Breast epithelium (tissue), 4 donors: ENCODE measurements at places on chromosomes 11 and 22.

DNA sequence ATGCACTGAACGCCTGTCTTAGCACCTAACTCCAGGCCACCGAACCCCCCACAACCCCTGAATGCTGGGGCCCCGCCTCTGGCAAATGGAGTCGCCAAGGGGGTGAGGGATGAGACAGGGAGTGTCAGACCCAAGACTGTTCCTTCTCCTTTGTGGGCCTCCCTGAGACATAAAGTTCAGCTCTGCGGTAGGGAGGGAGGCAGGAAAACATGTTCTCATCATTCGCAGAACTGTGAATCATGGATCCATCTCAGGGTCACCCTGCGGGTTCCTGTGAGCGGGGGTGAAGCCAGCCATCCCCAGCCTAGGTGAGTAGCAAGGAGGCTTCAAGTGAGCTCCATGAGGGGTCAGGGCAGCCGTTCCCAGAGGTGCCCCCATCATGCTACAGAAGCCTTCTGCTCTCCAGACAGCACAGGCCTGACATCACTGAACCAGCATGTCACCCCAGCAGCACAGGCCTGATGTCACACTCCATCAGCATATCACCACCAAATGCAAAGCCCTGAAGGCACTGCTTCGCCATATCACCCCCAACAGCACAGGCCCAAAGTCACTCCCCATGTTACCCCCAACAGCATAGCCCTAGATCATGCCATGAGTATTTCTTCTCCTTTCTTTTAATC is 27.2 kb downstream of the TMPRSS6 start:
- no peak for DNase-seq

DNA sequence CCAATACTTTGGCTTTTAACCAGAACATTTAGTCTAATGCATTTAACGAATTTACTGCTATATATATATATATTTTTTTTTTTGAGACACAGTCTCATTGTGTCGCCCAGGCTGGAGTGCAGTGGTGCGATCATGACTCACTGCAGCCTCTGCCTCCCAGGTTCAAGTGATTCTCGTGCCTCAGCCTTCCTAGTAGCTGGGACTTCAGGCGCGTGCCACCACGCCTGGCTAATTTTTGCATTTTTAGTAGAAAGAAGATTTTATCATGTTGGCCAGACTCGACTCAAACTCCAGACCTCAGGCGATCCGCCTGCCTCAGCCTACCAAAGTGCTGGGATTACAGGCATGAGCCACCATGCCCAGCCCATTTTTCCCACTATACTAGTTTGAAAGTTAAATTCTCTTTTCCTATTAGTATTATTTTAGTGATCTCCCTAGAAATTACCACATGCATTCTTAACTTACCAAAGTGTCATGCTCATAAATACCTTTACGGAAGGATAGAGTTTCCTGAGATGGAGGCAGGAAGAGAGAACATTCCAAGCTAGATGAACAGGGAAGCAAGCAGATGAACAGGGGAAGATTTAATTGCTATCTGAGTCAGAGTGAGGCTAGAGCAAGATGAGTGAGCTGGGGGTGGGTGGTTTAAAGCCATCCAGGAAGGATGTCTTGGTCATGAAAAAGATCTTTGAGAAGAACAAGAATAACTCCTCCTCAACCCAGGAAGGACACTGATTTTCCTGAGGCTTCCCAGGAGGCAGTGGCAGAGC is 4.4 kb upstream of the PGAP2 start:
- DNase-seq = no peak

GRCh38 chr11:124643605-124644425 is 21.2 kb downstream of the TBRG1 start:
- no peak for DNase-seq

DNA sequence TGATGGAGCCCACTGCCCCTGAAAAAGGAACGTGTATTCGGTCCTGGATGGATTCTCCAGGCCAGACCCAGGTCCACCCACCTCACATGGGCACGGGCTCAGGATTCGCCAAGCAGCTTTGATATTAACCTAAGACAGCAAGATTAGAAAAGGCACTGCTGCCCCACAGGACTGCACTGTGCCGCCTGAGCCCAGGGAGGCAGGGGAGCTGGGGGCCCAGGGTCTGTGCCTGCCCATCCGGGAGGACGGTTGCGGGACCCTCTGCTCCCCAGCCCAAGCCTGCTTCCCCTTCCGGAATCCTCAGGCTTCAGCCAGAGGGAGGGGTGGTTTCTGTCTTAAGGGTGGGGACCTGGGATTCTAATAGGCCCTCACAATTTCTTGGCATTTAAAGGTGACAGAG is 13.5 kb upstream of the VSIG10L2 start:
- no peak for DNase-seq

DNA sequence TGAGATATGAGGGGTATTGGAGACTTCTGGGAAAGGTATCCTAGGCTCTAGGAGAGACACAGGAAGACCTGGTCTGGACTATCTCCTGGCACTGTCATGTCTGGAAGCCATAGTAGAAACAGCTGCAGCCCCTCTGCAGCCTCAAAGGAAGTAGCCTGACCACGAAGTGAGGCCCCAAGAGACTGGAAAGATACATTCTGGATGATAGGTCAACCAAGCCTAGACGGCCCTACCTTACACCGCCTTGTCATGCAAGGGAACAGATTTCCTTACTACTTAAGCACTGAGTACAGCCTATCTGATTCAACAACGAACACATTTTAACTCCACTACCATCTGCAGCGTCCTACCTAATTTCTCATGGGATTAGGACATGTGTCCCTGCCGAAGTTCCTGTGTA is 31.1 kb downstream of the UQCR10 start:
- DNase-seq = no peak

DNA sequence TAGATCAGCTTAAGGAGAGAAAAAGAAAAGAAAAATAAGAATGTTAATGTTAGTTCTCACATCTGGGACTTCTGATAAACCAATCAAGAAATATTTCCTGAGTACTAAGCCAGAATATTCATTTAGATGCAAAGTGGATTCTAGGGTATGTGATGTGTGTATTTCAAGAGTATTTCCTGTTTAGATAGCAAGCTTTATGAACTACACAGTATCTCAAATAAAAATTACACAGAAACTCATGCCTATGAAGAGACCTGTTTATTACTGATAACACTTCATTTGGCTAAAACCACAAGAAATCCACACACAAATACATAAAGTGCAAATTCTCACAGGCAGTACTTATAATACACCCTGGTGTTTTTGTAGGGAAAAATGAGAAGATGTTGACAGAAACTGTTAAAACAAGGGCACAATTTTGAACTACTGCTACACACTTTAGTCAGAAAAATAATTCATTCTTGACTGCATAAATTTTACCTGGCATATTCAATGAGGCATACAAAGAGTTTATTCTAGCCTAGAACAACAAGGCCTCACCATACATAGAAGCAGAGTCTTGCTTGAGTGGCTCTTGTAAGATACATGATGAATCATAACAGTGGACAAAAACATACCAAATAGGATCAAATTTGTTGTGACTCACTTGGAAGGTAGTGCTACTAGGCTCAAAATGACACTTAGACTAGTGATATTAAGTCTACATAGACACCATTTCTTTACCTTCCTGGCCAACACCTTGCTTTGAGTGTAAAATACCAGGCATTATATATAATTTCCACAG is 18.8 kb upstream of the P4HA3 start:
- DNase-seq = no peak

GRCh38 chr22:44723801-44724200 is 21.8 kb downstream of the PRR5 start:
- DNase-seq = no peak

- no peak for DNase-seq
Measured at GRCh38 chr11:104238916-104239315, 75.0 kb upstream of the PDGFD start.

GRCh38 chr22:49405590-49405989 is 422.1 kb downstream of the BRD1 start:
- no peak for DNase-seq

DNA sequence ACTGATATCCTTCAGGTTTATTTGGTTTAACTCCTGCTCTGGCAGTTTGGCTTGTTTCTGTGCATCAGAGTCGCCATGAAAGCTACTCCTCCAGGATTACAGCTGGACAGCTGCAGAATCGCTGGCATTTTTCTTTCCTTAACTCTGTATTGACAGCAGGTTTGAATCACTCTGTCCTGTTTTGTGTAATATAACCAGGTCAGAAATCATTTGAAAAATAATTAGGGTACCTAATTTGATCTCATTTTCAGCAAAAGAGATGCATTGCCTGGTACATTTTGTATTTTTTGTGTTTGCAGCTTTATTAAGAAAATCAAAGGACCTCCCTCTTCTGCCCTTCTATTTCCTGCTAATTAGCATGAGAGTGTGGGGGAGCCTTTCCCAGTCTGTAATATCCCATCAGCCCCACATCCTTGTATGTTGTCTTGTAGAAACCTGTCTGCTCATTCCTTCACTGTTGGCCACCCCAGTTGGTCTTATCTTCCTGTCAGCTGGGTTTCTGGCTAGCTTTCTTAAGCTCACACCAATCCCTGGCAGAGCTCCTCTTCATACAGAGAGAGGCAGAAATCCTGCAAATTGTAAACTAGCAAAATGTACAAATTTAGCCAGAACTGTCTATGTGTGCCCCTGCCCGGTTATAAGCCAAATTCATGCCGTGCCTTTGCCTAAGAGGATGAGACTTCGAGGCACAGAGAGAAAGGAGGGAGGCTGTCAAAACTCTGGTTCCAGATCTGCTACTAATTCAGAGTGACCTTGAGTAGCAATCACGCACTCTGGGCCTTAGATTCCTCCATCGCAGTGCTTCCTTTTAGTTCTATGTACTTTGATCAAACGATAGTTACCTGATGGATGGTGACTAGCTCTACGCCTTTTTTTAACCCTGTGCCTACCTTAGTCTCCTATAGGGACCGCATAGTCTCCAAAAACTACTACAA is 200.6 kb downstream of the NAV2 start:
- no peak for DNase-seq

DNA sequence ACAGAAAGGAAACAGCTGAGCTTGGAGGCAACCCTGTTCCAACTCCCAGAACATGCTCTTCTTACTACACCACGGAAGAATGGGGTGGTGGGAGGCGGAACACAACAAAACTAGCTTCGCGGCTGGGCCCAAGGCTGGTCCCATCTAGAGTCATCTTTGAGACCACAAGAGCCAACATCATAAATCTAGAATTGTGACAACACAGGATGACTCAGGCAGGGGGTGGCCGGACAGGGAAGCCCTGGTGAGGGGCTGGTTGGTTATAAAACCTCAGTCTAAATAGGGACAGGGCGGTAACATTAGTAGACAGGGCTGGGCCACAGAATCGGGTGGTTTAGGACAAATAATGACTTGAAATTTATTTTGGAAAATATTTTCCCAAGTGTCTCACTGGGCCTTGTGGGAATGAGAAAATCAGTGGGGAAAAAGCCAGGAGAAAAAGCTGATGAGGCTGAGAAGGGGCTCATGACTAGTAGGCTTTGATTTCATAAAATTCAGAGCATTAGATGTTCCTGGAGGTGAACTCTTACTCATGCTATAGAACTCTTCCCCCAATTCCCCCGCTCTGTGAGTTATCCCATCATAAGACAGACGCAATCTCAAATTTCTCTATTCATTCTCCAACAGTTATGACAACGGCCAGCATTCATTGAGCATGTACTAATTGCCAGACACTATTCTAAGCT is 151.8 kb upstream of the TIMP3 start:
- DNase-seq = no peak

DNA sequence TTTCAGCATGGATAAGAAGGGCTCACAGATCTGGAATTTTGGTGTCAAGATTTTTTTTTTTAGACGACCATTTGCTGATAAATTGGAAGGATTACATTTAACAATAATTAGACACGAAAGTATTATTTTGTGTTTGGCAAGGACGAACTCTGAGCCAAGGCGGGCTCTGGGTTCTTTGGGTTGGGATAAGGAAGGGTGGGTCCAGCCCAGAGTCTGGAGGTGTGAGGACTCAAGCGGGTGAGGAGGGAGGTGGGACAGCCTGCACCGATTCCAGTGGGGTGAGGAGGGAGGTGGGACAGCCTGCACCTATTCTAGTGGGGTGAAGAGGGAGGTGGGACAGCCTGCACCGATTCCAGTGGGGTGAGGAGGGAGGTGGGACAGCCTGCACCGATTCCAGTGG is 4.1 kb downstream of the B3GAT1 start:
- DNase-seq = no peak

GRCh38 chr11:24056051-24056450 is 440.8 kb upstream of the LUZP2 start:
- no peak for DNase-seq

DNA sequence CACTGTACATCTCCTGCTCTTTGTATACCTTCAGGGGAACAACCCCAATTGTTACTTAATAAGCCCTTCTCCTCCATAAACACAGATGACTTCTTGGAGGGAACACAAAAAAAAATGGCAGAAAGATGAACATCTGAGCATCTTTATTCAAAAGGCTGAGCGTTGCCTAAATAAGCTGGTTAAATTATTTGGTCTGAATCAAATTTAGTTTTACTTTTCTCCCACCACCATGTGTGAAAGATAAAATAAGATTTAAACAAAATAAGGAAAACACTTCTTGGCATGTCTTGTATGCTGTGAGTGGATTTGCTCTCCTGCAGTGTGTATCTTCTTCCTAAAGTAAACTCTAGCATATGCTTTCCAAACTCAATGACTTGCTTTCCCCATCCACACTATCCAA is 137.9 kb downstream of the DCDC1 start:
- no peak for DNase-seq

- no peak for DNase-seq
Measured at GRCh38 chr11:44159848-44160721, 64.6 kb downstream of the EXT2 start.

DNA sequence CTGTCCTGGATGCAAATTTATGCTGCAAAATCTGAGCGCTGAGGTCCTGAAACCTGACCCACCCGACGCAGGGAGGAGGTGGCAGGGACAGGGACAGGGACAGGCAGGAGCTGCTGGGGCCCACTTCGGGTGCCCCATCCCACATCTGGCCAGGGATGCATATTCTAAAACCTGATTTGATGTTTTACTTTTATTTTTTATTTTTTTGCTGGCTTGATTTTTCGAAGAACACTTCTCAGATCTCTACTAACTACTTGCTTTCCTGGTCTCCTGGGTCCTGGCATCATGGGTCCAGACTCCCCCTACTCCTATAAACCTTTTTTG is 652 bp upstream of the PVALB start:
- DNase-seq = no peak

DNA sequence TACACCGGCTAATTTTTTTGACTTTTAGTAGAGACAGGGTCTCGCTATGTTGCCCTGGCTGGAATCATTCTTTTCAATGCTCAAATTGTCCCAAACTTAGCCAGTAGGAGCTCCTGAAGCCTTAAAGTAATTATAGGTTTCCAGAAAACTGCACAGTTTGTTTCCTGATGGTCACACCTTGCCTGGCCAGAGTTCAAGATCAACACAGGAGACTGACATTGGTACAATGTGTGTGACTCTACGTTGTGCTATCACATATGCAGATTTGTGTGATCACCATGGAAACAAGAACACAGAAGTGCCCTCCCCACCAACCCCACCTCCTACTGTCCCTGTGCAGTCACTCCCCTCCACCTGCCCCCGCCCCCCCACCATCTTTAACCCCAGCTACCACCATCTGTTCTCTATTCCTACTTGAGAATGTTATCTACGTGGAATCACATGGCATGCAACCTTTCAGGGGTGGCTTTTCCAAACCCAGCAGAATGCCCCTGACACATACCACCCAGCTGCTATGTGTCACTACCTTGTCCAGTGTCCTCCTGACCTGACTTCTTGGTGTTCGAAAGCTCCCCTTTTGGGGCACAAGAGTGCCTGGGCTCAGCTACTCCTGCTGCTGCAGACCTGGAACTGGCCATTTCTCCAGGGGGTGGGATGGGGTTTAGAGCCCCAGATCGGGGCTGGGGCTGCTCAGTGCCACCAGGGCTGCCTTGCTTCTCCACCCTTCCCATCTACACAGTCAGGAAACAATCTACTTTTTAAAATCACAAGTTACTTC is 6.1 kb upstream of the NAP1L4 start:
- DNase-seq = no peak

- DNase-seq = no peak
Measured at GRCh38 chr11:65026810-65027209, 429 bp upstream of the SNX15 start.
